ENCODE measurements at places on chromosomes 2 and 18.
A peak's percentile ranks its signal among the peaks of the same experiment; 100 is the strongest.

DNA sequence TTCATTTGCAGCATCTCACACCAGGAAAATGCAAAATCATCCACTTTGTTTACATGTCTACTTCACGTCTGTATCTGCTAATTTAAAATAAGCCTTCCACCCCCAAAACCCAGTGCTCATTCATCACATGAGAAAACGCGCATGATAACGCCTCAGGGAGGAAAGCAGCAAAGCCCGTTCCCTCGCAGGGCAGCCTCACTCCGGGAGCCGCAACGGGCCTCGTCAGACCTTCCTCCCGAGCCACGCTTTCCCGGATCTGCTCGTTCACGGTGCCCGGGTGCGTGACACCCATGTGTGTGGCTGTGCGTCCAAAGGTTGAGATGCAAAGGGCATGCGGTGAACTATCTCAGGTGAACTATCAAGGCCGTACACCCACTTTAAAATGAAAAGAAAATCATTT, 59.8 kb downstream of the NDUFA10 start:
- DNase-seq = no peak

DNA sequence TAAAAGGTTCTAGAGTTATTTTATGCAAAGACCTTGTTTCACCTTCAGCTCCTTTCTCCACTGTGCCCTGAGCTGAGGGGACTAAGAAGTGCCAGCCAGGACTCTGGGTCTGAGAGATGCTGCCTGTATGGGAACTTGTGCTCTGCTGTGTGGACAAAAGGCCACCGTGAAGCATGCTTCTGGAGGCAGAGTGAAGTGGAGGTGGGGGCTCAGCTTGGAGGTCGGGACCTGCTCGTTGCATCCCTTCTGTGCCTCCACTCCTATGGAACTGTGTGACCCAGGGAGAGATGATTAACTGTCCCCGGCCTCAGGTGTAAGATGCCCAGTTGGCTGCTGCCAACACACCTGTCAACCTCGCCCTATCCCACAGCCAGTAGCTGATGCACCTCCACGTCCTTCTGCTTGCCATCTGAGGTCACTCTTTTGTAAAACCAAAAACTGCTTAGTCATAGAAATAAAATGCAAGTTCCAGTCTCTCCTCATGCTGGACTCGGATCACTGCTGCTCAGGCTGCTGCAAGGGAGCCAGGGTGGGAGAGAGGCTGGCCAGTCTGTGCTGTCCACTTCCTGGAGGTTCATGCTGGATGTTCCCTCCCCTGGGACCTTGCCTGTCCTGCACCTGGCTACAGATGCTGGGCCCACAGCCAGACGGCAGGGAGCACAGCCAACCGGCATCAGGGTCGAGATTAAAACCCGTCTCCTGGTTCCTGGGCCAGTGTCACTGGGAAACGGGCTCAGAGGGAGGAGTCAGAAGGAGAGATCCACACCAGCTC, 113.2 kb downstream of the ACKR3 start:
- DNase-seq = no peak

GRCh38 chr2:28477087-28477486, 18.8 kb upstream of the PLB1 start:
- no peak for DNase-seq

DNA sequence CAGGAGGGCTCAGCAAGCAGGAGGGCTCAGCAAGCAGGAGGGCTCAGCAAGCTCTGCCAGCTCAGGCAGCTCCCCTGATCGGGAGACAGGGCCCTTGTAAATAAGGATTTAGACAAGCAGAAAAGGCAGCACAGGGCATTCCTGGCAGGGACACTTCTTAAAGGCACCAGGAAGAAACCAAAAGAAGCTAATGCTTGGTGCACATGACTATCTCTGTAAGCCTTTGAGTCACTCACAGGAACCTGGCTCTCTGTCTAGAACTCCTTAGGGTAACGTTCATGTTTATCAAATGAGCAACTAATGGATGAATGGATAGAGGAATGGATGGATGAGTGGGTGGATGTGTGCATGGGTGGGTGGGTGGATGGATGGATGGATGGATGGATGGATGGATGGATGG, 28.4 kb downstream of the TMEM37 start:
- DNase-seq = no peak

DNA sequence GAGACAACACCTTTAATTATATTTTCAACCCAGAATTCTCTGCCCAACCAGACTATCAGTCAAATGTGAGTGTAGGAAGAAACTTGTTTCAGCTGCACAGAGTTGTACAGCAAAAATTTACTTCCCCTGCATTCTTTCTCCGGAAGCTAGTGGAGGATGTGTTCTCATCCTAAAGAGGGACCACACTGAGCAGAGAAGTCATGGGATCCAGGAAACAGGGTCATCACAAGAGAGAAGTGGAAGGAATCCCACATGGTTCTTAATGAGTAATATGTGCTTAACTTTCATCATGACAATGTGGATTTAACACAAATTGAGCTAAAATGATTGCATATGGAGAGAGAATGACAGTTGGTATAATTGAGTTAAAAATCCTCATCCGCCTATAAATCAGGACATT, 78.2 kb downstream of the INPP4A start:
- DNase-seq = no peak

DNA sequence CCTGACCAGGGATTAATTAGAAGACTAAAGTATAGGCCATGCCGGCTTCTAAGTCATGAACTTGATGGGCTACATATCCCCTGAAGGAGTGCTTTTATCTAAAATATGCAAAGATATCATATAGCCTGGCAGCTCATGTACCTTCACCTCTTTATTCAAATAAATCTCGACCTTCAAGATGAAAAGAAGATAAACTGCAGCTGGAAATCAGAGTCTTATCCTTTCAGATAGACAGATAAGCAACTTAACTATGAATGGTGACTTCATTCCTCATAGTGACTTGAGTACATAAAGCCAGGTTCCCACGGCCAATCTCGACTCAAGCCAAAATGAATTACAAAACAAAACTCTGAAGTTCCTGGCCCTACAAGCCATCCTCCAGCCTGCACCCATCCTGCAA, 165.3 kb upstream of the KLHL29 start:
- DNase-seq = no peak

GRCh38 chr2:150610670-150611279, 123.3 kb upstream of the RND3 start:
- no peak for DNase-seq

GRCh38 chr2:2318949-2319348, 12.1 kb downstream of the MYT1L start:
- no peak for DNase-seq

DNA sequence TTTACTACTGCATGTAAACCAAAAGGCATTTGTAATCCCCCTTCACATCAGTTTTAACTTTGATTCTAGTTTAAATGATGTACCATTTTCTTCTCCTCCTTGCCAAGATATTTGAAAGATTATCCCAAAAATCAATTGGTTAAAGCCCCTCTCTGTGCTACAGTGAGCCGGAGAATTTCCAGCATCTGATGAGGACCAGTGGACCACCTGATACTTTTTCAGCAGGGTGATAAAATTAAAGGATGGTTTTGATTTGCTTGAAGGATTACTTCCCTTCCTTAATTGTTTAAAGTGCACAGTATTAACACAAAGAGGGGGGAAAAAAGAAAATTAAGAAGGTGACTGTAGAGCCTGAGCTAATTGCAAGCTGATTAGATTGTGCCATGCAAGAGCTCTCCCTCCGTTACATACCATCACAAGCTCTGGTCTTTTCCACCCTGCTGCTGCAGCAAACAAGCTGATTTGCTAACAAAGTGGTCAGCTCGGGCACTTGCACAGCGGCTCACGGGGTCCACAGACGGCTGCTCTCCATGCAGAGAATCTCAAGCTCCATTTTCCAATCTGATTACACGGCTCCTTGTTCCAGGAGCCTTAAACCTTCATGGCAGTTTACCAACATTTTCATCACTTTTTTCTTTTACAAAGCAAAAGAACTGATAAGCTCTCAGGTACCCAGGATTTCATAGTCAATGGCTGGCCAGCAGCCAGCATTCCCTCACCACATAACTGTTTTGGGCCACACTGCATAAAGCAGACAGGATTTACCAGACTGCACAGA, 22.1 kb downstream of the FIGN start:
- DNase-seq = no peak

DNA sequence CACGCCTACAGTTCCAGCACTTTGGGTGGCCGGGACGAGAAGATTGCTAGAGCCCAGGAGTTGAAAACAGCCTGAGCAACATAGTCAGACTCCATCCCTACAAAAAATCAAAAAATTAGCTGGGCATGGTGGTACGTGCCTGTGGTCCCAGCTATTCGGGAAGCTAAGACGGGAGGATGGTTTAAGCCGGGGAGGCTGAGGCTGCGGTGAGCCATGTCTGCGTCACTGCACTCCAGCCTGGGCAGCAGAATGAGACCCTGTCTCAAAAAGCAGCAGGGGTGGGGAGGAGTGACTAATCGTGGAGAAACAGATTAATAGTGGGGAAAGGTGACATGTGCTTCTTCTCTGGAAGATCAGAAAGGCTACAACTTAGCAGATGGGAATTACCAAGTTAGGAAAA, 58.1 kb upstream of the GPC1 start:
- no peak for DNase-seq

GRCh38 chr18:35178260-35178659, 62.6 kb upstream of the ZNF397 start:
- DNase-seq = no peak

DNA sequence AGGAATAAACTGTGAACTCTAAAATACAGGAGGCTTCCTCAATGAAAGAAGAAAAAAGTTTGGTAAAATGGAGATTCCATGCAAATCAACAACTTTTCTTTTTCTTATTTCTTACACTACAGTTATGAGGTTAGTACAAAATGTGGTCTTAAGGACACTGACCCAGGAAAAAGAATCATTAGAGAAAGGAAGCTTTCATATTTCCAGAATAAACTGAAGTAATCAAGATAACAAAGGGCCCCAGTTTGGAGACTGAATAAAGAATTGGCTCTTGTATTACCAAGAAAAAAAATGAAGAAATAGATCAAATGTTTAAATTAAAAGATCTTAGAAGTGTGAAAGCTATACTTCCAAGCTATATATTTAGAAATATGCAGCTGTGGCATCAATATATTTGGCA, 72.3 kb downstream of the SLC66A3 start:
- DNase-seq = no peak

DNA sequence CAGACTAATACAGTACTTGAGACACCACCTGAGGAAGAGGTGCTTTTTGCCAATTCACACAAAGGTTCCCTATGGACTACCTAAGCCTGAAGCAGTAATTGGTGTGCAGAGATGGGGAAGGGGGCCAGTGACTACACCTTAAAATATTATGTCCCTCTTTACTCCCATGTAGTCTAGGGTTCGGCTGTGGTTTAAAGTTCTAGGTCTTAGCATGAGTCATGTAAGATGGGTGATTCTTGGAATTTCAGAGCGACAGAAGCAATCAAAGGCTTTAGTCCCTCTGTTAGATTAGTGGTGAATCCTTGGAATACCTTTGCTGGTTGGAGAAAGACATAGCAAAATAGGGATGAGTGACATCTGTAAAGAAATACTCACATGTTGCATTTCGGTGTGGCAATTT, 14.3 kb upstream of the CCDC85A start:
- no peak for DNase-seq

DNA sequence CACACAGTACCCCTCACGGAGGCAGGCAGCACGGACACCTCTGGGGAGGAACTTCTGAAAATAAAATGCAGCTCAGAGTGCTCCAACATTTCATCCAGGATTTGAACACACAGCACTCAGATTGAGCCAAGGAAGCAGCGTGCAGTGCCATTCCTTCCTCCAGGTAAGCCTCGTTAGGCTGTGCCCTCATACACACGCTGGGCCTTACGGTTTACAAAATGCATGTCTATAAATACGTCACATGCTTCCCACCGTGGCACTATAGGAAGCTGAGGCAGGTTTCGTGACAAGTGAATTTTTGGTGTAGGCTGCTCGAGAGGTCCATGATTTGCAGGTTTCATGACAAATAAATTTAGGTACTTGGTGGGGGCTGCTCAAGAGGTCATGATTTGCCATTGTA, 131.2 kb downstream of the MYT1L start:
- no peak for DNase-seq

DNA sequence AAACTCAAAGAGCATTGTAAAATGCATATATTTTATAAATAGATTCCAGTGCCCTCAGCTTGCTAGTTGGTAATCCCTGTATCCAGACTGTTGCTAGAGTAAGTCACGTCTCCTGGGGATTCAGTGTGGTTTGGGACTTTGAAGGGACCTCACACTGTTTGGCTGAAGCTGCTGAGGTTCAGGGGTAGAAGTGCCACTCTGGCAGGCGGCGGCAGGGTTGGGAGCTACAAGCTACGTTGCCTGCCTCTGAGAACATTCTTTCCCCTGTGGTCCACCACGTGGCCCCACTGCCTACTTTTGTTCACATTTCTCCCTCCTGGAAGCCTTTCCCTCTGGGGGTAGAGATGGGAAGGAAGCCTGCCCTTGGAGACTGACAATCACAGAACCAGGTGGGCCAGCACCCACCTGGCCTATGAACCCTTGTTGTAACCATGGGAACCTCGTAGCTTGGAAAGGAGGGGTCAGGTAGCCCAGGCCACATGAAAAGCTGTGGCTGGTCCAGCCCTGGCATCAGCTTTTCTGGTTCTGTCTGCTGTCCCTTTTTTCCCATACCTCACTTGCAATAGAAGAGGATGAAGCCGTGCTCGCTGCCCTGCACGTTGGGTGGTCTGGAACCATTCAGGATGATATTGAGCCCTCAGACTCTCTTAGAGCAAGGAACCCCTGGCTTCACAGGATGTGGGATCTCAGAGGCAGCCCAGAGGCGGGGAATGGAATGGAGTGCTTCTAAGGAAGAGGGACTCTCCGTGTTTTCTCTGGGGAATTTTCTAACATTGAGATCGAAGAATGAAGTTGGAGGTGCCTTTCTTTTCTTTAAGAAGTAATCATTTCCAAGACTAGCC, 2.9 kb downstream of the RNF144A start:
- DNase-seq = no peak

DNA sequence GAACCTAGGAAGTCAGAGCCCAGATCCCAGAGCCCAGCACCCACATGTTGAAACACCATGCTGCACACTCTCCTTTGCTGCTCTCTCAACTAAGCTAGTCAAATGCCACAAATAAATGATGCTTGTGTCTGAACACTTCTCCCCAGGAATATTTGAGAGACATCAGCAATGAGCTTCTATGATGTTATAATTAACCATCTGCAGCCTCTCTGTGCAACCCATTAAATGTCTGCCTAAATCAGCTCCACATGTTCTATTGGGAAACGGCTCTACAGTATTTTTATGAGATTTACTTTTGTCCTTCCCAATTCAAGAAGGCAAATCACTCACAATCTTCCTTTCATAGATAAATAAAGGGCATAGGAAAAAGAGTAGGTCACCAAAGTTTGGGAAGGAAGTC, 266.8 kb upstream of the PARD3B start:
- DNase-seq = no peak

- DNase-seq = no peak
Observed at GRCh38 chr2:191818133-191818532, 28.8 kb downstream of the CAVIN2 start.

- no peak for DNase-seq
Observed at GRCh38 chr2:33238111-33238510, 238.3 kb upstream of the RASGRP3 start.

GRCh38 chr2:68319398-68320117, at the start of gene CNRIP1:
TSS of gene CNRIP1 (minus strand) at chr2:68319949. CDS start at chr2:68319400, 549 bp downstream.
- DNase-seq = peak; percentile 75

DNA sequence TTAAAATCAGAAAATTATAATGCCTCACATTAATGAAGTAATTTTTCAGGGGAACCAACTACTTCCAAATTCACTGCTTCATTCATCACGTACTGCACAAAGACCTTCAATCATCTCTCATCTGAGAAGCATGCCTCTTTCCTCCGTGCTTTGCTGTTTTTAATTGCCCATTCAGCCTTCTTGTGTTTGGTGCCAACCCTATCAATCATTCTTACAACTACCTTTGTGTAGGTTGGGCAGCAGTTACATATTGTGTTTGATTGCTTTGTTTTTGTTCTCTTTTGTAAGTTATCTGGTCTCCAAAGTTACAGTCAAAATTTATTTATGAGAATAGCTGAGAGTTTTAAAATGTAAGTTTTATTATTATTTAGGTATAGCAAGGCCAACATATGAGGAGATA, 549.0 kb upstream of the SLC8A1 start:
- no peak for DNase-seq

All from NCI-H187 (cell line).